ENCODE measurements at places on chromosomes 12 and 14.

DNA sequence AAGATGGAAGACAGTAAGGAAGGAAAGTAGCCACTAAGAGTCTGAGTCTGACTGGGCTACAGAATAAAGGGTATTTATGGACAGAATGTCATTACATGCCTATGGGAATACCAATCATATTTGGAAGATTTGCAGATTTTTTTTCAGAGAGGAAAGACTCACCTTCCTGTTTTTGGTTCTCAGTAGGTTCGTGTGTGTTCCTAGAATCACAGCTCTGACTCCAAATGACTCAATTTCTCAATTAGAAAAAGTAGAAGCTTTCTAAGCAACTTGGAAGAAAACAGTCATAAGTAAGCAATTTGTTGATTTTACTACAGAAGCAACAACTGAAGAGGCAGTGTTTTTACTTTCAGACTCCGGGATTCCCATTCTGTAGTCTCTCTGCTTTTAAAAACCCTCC, 15.4 kb upstream of the PAPLN start:
- no peak for DNase-seq

- no peak for DNase-seq
These were observed 82.1 kb downstream of the PTPRB start for GRCh38 chr12:70555081-70555480.

DNA sequence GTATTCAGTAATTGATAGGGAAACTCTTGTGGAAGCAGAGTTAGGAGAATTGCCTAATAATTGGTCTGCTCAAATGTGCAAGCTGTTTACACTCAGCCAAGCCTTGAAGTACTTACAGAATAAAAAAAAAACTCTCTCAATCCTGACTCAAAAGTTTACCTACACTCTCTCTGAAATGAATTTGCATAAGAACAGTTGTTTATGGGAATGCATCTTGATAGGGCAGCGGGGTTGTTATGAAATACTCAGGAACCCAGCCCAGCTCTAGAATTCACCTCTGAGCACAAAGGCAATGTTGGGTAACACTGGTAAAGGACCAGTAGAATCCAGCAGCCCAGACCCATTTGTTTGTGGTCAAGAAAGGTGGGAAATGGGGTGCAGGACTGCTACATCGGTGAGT, 267.0 kb downstream of the CPNE8 start:
- no peak for DNase-seq

GRCh38 chr14:32217301-32217700, 14.2 kb upstream of the RNU6-8 start:
- DNase-seq: peak; percentile 30

DNA sequence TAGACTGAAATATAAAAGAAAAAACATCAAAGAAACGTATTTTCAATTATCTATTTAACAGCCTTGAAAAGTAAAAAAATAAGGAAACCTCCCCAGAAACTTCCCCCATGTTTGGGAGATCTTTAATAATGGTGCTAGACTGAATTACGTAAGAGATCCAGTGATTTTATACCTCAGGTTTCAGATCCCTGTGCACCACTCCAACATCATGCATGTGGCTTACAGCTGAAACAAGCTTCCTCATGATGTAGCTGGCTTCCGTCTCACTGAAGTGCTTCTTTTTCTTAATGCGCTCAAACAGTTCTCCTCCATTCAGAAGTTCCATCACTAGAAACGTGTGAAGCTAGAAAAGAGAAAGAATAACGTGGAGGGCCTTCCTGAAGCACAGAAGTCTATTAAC, 78.0 kb upstream of the TTC7B start:
- no peak for DNase-seq

DNA sequence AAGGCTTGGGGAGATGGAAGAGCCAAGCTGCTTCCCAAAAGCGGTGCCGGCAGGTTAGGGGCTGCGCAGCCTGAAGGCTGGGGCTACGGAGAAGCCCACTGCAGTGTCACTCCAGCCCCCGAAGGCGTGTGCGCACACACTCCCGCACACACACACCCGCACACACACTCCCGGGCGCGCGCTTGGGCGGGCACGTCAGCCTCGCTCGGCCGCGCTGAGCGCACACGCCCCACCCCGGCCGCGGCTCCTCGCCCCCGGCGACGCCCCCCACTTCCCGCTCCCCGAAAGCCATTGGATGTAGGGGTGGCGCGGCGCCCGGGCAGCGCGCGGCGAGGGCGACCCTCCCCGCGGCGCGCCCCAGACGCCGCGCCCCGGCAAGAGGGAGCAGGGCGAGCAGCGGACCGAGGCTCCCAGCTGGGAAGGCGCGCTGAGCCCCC, at the start of gene KCNK10:
TSS of gene KCNK10 (minus strand) at position 184 of the 437 bp plus-strand sequence. CDS start 471 bp downstream, outside the sequence.
- no peak for DNase-seq

Measured in Kasumi-1 (cell line).